ENCODE measurements at places on chromosomes 12 and 14.

DNA sequence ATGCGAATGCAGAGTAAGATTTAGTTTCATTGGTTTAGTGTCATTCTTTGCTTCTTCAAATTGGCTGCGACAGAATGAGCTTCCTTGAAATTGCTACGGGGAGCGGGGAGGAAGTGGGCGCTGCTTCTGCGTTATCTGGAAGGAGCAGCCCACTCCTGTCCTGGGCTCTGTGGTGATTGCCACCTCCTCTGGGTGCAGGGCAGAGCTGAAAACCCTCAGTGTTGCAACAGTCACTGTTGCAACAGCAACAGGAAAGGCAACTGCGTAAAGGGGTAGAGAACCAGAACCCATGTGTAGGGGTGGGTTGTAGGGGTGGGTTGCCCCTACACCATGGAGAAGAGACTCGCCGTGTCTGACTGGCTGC, 57.7 kb downstream of the MAX start:
- no peak for DNase-seq

DNA sequence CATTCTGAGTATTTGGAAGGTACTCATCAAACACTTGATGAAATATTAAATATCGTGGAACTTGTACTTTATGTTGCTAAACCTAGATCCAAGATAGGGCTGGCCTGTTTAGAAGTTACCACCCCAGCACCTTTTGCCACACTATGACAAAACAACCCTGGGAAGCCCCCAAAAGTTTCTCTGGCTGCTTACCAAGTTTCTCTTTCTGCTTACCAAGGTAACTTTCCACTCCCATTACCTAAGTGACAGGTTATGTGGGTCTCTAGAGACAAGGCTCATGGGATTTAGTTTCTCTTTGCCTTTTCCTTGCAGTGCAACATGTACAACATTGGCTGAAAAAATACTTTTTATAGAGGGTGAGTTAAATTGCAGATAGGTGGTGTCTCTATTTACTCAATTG, 28.9 kb upstream of the PPM1A start:
- no peak for DNase-seq

DNA sequence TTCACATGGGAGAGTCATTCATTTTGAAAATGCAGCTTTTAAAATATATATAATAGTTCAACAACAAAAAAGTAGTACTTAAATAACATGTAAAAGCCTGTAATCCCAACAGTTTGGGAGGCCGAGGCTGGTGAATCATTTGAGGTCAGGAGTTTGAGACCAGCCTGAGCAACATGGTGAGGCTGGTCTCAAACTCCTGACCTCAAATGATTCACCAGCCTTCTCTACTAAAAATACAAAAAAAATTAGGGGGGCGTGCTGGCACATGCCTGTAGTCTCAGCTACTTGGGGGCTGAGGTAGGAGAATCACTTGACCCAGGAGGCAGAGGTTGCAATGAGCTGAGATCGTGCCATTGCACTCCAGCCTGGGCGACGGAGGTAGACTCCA, 256.3 kb upstream of the RGS6 start:
- no peak for DNase-seq

GRCh38 chr12:89721291-89721987, 12.8 kb upstream of the ATP2B1 start:
- no peak for DNase-seq

DNA sequence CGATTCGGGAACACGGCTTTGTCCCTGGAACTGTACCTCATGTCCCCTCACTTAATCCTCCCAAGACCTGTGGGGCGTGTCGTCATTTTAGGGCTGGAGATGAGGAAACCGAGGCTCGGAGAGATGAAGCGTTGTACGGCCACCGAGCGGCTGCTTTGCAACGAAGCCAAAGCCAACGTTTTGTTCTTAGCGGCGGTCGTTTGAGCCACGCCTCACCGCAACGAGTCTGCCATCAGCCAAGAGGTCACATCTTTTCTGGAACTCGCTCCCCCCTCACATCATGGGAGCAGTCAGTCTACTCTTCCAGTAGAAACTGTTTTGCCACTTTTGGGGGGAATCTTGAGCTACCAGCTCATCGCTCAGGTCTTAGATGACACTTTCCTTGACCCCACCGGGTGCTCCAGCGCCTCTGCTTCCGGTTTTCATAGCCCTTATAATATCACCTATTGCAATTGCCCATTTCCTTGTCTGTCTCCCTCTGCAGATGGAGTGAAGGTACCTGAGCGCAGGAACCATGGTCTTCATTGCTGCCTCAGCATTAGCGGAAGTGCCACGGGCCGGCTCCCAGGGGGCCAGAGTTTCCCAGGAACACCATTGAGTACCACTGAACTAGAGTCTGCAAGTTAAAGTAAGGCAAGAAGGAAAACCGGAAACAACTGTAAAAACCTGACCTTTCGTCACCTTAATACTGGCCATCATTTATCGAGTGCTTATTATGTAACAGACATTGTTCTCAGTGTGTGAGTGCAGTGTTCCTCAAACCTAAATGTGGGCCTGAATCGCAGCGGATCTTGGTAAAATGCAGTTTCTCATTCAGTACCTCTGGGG, 19.6 kb downstream of the NINJ2 start:
- DNase-seq = no peak

DNA sequence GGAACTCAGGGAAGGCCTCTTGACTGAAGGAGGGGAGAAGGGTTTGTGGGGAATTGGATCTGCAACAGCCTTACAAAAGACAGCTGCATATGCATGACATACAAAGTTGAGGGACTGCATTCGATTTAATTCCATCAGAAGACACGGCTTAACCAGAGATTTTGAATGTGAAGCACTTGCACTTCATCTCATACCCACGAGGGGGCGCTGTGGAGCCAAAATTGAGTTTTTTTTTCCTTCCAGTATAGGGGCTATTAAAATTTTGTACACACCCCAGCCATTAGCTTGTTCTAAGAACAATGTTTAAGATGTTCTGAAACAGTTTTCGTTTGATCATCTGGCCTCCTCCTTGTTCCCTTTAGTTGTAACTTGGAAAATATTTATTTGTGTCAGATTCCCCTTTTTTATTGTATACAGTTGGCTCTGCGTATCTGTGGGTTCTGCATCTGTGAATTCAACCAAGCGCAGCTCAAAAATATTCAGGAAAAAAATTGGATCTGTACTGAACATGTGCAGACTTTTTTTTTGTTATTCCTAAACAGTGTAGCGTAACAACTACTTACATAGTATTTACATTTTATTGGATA, 1.6 kb downstream of the SUDS3 start:
- peak; percentile 40 for DNase-seq

GRCh38 chr14:21093769-21094681, 4.4 kb downstream of the ZNF219 start:
- peak; percentile 75 for DNase-seq

- DNase-seq = no peak
Measured at GRCh38 chr12:117907108-117907689, 61.6 kb downstream of the KSR2 start.

DNA sequence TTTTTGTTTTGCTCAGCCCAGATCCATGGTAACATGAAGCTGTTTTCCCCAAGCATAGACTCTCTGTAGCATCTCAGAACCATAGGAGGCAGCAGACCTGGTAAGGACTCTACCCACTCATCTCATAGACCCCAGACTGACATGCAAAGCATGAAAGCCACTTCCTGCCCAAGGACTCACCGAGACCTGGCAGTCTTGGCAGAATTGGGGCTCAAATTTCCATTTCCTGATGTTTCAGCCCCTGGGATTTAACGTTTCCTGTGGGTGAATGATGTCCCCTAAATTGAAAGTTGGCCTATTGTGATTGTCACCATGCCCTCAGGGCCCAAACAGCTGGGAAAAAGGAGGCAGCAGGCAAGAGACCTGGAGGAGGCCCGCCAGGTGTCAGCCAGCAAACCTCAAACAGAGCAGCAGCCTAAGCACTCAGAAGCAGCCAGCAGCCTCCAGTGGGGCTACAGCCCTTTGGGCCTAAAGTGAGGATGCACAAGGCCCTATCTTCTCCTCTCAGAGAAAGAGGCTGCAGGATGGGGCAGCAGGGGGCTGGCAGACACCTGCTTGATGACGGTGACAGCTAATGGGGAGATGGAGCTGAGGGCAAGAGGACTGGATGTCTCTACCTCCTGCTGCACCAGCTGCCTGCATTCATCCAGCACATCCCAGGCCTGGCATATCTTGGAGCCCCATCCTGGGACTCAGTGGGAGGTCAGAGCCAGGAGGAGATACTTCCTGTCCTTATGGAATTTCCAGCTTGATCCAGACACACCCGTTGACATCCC, 8.5 kb downstream of the KRT85 start:
- DNase-seq = no peak

All from renal cortical epithelial cell (primary cell).